ENCODE measurements at places on chromosomes 7 and 10.

DNA sequence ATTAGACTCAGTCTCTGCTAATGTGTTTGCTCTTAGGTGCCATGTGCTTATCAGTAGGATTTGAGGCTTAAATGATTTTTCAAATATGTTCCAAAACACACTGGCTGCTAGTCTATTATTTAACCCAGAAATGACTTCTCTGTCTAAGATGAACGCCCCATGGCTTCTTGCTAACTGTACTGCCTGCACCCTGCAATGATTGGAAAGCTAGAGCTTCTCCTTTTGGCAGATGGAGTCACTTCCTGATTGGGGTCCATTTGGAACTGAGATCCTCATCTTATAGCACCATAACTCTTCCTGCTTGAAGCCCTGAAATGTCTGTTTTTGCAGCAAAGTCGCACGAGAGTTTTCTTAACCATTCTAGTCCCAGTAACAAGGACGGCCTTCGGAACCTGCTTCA is 186.5 kb upstream of the ADO start:
- no peak for DNase-seq

- DNase-seq = peak; percentile 45
Observed at GRCh38 chr10:91551856-91552255, 81.0 kb downstream of the PPP1R3C start.

- DNase-seq = no peak
Observed at GRCh38 chr7:761101-761500, 34.0 kb upstream of the PRKAR1B start.

DNA sequence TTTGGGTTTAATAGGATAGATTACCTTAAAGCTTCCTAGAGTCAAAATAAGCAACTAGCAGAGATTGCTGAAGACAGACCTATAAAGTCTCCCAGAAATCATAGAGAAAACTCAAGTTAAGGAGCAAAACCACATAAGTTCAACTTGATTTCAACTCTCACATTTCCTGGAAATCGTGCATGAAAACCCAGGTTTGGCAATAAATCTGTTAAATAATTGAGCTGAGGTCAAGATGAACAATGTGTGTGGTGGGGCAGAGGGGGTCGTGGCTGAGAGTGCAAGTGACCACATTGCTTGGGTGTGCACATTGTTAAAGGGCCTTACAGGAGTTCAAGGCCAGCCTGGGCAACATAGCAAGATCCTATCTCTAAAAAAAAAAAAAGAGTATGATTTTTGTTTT is 636.5 kb downstream of the GALNT17 start:
- peak; percentile 44 for DNase-seq

- DNase-seq = no peak
Observed at GRCh38 chr10:132253092-132253687, 54.6 kb downstream of the STK32C start.

- no peak for DNase-seq
Observed at GRCh38 chr7:132296820-132297219, 279.4 kb downstream of the PLXNA4 start.

DNA sequence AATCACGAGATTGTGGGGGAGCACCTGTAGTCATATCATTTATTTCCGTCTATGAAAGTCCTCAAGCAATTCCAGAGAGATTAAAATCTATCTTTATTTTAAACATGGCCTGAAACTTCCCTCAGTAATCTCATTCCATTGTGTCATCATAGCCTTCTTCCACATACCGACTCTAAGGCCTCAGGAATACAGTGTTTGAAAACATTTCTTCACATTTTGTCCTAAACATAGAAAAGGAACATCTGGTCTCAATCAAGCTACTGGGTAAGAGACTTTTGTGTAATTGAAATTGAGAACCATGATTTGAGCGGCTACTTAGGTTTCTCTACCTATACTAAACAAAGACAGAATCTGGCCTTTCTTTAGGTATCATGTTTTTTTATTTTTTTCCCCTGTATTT is 78.0 kb upstream of the ELMO1 start:
- DNase-seq = no peak

GRCh38 chr10:118370499-118370898 is 28.4 kb upstream of the FAM204A start:
- DNase-seq = no peak

- DNase-seq = no peak
Observed at GRCh38 chr10:103752680-103753248, 102.6 kb downstream of the SH3PXD2A start.
